Mucosa of gallbladder (tissue), 1 donor: ENCODE measurements at places on chromosomes 4 and X. TPM values are rescaled to one million over a fixed set of nuclear protein-coding genes. Genes with fewer than 3 reads are reported as not detected.

Gene ZNF630
- total RNA-seq = 6.0 TPM

DNA sequence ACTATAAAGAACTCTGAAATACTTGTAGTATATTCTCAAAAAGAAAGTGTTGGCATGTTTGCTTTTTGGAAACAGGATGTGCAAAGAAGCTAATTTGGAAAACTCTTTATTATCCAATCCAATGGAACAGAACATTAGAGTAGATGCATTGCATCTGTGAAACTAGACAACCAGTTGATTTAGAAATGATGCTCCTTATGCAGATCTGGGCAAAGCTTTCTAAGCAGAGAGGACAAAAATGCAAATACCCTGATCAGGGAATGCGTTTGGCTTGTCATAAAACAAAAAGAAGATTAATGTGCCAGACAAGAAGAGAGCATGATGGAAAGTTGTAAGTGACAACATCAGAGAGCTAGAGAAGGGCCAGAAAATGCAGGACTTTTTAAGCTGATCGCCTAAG is 142.3 kb downstream of the RCHY1 start:
- no peak for DNase-seq

Gene NUDT11
- total RNA-seq = 1.5 TPM

DNA sequence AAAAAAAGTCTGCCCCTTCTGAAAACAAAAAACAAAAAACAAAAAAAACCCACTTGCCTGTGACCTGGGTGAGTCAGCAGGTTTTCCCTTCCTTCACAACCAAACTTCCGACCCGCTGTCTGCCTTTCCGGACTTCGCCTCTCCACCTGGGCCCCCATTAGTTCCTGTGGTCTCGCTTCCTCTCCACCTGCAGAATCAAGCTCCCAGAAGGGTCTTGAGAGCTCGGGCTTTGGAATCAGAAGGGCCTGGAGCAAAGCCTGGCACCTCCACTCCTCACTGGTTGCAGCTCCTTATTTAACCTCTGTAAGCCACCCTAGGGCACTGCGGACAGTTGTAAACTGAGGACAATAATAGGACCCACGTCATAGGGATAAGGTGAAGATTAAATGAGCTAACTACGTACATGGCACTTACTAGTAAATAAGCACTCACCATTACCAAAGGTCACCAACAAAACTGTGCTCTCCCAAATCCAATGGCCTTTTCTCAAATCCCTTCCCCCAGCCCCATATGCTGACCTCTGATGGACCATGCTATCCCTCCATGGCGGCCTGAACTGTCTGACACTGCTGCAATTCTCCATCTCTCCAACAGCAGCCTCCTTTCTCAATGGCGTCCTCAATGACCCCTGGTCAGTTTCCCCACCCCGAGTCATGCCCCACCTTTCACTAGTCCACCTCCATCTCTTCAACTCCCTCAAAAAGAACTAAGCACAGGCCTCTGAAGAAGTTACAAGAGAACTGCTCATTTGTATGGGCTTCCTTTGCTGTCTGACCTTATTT is 64.2 kb downstream of the IRF2 start:
- no peak for DNase-seq

- DNase-seq = no peak
Measured at GRCh38 chr4:166535865-166536264, 662.8 kb downstream of the TLL1 start.

DNA sequence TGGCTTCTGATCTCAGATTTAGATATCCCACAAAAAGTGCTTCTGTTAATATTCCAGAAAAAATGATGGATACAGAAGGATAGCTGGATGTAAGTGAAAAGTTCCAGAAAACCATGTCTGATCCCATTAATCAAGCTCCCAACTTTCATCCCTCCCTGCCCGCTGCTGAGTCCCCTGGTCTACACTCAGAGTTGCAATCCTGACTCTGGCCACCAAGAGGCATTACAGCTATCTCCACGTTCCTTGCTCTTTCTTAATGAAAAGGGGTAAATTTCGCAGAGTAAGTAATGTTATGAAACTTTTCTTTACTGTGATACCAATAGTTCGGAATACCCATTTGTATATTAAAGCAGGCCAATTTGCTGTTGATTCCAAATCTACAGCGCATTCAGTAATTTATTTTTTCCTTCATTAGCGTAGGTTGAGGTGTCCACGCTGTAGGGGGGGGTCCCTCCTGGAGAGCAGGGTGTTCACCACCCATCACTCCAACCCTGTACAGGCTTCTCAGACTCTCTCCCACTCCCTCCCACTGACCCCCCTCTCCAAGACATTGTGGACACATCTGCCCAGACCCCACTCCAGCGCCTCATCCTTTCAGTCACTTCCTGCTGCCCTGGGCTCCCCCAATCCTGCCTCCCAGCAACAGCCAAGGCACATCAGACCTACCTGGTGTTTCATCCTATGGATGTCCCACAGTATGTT is 55.1 kb downstream of the RAB40A start:
- DNase-seq = no peak

- no peak for DNase-seq
Measured at GRCh38 chr4:48954314-48954713, 31.8 kb upstream of the CWH43 start.

- DNase-seq = peak; percentile 55
Measured at GRCh38 chr4:2837904-2838496, 5.6 kb upstream of the ADD1 start.

Gene ANOS1
- total RNA-seq = 2.9 TPM

Gene DCAF12L1
- total RNA-seq = 8.6 TPM

GRCh38 chrX:68183612-68184214 is 249.6 kb downstream of the OPHN1 start:
- DNase-seq = no peak

- DNase-seq = no peak
Measured at GRCh38 chr4:120924931-120925330, 2.4 kb upstream of the PRDM5 start.

DNA sequence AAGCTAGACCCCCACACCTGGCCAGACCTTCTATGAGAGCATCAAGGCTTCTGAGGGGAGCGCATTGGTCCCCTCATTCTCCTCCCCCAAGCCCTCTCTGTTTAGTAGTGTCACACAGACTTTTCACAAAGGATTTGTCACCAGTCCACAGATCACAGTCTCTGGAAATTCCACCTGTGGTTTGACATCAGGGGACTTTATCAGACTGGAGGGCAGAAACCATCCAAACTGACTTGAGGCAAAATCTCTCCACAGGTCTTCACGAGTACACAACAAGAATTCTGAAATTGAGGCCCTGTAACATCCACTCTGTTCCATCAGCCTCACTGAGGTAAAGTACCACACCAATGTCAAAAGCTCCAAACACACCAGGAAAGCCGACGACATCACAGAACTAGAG is 112.5 kb downstream of the SH3KBP1 start:
- DNase-seq = no peak

- no peak for DNase-seq
Measured at GRCh38 chr4:37678624-37679023, 7.6 kb downstream of the RELL1 start.

Gene HSPA4L
- 13.1 TPM for total RNA-seq

Gene TRIM2
- 146 TPM for total RNA-seq

- no peak for DNase-seq
Measured at GRCh38 chrX:8845060-8845459, 43.9 kb upstream of the FAM9A start.

DNA sequence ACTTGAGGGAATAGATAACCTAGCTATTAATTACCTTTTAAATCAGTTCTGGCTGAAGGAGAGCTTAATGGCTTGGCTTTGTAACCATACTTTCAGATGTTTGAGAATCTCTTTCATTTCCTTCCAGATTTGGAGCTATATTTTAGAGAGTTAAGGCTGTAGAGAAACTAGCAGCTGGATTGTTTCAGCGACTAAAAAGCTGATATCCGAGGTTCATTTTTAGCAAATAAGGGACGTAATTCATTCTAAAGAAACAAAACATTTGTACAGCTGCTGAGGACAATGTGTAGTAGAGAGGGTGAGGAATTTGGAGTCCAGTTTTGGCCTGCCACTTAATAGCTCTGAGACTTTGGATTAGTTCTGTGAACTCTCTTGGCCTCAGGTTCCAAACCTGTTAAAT is 12.2 kb downstream of the OSTC start:
- DNase-seq = no peak

GRCh38 chrX:94830717-94831116 is 1156.7 kb downstream of the FAM133A start:
- no peak for DNase-seq

- no peak for DNase-seq
Measured at GRCh38 chr4:3867403-3868100, 101.4 kb downstream of the ADRA2C start.

DNA sequence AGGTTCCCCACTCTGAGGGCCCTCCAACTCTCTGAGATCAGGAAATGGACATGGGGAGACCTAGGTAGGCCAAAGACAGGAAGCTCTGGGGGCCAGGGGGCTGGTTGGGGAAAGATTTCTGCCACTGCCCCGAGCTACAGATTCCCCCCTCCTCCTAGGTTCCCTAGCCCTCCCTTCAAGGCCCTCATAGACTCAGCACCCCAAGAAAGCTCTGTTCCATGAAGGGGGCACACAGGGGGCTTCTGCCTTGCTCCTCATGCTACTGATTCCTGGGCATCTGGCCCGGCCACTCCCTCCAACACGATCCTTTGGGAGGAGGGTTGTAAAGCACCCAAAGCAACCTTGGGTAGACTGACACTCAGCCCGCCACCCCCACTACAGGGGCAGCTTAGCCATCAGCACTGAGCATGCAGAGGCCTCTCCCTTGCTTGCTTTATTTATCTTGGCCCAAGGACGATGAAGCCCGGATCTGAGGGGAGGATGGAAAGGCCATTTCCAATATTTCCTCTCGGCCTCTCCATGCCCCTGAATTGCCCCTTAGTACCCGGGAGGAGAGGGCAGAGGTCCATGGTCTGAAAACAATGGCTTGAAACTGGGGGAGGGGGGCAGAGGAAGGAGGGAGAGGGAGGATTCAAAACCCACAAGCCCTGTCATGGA is 146.7 kb downstream of the PJA1 start:
- DNase-seq = no peak

GRCh38 chrX:140038842-140039241 is 73.5 kb upstream of the CXorf66 start:
- DNase-seq = no peak

Gene SYN1
- 0.55 TPM for total RNA-seq

DNA sequence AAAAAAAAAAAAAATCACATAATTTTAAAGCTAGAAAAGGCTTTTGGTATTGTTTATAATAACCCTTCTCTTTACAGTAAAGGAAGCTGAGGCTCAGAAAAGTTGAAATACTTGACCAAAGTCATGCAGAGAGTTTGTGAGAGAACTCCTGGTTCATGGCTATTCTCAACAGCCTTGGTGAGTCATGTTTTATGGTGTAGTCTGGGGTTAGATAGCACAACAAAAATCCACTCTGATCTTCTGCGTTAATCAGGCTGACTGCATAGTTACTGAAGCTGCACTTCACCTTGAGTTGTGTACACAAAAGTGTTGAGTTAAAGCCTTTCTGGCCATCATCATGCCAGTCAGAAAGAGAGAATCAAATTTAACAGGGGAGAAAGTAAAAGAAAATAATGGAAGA is 19.3 kb upstream of the SFRP2 start:
- no peak for DNase-seq
